Activated CD4-positive, alpha-beta T cell treated with anti-CD3 and anti-CD28 coated beads, Interleukin-2, Interleukin-4, amounts not matched to agents 100 ng/mL and 50 ng/mL, durations not matched to agents 16 hours and 8 hours (primary cell): ENCODE measurements at places on chromosomes 3 and 15.

- peak; percentile 6 for DNase-seq
Measured at GRCh38 chr3:109563149-109563548, 225.8 kb upstream of the DPPA4 start.

- DNase-seq: no peak
Measured at GRCh38 chr3:139935866-139936817, 1.2 kb downstream of the CLSTN2 start.

DNA sequence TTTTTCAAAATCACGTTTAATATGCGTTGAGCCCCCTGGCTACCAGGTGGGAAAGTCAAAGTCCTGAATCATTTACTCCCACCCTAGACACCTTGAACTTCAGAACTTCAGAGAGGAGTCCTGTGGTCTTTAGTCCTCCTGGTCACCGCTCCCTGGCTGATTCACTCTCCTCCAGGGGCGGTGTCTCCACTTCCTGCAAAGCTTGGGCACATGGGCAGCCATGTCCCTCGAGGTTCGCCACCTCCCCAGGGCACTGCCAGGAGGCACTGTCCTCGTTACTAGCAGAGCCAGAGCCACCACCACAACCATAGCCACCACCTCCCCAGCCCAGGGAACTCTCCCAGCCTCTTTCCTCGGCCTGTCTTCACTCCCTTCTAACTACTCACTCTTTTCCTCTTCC, 31.0 kb downstream of the LOXL1 start:
- DNase-seq: no peak

DNA sequence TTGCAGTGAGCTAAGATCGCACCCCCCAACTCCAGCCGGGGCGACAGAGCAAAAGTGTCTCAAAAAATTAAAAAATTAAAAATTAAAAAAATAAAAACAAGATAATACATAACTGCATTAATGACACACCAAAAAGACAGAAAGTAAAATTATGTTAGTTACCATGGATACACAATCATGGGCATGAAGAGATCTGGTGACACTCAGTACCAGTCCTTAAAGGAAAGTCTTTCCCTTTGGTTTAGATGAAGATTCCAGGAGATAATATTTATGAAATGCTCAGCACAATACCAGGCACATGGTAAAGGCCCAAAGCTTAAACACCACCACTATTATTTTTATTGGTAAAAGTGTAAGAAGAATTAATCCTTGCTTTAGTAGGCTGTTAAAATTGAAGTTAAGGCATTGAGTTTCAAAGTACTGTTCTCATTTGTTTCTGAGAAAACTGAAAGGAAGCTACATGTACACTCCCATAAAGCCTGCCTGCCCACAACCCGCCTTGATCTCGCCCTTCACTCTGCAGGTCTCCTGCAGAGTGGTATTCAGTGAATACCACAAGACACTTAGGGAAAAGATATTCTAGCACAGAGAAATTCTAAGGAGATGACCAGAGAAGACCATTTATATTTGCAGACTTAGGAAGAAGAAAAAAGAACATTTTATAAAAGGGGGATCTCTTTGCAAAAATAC, 52.3 kb downstream of the SUCLG2 start:
- DNase-seq: no peak

GRCh38 chr3:82376883-82377282, 615.4 kb upstream of the GBE1 start:
- no peak for DNase-seq

DNA sequence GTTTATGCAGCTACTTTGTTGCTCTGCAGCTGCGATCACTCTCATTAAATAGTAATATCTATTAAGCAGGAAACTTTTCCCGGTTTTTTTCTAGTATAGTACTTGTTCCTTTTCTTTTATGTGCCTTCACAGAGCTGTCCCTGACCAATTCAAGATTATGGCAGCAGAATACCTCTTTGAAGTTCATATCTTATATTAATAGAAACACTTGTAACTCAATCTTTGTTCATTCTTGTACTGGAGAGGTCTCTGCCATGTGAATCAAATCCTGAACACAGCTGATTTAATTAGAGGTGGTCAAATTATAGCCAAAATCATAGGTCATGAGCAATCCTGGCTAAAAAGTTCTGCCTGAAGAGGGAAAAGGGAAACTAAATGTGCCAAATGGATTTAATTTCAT, 399.0 kb upstream of the ARHGEF26 start:
- no peak for DNase-seq

DNA sequence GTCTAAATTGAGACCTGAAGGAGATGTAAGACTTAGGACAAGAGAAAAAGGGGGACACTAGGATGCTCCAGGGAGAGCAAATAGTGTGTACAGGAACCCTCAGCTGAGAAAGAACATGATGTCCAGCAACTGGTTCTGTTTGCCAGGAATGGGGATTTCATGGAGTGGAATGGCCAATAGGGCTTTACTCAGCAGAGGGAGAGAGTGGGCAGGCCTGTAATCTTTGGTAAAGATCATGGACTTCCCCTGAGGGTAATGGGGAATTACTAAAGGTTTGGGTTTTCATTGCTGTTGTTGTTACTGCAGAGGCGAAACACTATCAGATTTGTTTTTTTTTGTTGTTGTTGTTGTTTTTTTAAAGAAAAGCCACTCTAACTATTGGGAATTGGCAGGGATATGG, 99.0 kb downstream of the SCN11A start:
- DNase-seq: no peak

GRCh38 chr3:107384907-107385306, 7.7 kb downstream of the CCDC54 start:
- no peak for DNase-seq

DNA sequence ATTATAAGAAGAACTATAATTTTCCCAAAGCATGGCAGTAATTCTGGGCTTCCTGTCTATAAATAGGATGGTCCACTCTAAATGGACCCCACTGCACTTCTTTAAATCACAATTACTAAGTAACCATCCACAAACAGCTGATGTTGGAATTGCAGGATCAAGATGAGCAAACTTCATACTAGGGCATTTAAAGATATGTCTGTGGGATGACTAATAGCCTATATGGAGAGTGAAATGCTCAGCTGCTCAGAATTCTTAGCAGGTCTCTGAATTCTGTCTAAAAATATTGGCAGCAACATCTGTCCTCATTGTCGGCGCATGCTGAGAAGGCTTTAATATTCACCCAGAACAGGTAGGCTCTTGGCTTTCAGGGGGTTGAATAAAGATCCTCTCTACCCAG, 140.4 kb downstream of the SATB1 start:
- no peak for DNase-seq

GRCh38 chr3:23258110-23258509, 55.0 kb downstream of the UBE2E2 start:
- no peak for DNase-seq

GRCh38 chr15:86756688-86757087, 677.0 kb downstream of the AGBL1 start:
- DNase-seq: no peak

DNA sequence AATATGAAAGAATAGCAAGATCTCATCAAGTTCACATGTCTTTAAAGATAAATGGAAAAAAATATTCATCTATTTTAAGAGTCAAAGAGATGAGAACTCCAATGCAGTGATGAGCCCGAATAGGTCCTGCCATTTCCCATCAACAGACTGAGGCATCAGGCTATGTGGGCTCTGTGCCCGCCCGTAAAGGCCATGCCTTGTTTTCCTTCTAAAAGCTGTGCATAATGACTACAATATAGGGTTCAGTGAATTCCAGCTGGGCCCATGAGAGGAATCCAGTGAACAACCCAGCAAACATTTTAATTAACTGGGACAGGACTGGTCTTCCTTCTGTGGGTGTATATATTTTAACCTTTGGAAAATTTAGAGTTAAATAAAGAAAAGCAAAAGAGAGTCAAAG, 44.6 kb downstream of the RASGRP1 start:
- no peak for DNase-seq

- DNase-seq: no peak
Measured at GRCh38 chr3:171971919-171972514, 67.4 kb upstream of the FNDC3B start.

DNA sequence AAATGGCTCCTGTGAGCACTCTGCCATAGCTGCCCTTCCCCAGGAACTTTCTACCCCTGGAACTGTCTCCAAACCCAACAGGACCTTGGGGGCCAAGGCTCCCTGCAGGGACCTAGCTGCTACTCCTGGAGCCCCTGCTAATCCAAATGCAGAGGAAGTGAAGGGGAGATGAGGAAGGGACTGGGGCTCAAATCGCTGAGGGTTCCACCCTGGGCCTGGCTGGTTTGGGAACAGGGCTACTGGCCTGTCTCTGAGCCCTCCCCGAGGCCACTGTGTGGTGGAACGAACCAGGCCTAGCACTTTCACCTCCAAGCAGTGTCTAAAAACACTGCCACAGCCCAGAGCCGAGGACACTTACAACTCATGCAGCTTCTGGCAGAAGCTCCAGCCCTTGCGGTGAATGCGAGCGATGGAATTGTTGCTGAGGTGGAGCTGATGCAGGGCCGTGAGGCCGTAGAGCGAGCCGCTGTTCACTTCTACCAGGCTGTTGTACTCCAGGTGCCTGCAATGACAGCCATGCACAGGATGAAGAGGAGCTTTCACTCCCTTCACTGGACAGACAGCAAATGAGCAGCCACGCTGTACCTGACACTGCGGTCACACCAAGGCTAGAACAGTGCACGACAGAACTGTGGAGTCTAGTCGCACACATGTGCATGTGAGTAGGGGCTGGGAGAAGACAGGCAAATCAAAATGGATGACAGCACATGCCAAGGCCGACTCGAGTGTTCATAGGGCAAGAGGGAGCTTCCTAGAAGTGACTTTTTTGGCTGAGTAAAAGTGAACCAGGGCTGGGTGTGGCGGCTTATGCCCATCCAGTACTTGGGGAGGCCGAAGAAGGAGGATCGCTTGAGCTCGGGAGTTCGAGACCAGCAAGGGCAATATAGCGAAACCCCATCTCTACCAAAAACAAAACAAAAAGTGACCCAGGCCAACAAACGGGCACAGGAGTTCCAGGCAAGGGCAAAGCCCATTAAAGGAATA, 90.8 kb downstream of the LRIG1 start:
- no peak for DNase-seq

DNA sequence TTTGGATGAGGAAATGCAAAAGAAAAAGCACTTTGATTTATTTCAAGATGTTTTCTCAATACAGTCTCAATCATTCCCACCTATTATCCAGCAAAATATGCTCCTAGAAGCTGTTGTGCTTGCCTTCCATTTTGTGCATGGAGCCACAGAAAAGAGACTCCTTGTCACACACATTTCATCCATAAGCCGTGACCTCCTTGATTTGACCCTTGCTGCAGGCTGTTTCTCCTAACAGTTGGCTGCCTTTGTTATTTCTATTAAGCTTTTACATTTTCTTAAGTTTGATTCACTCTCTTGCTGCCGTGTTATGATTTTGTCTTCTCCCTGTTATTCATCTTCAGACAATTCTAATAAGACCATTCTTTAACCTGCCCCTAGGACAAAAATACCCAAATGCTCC, 124.2 kb upstream of the PLAAT1 start:
- DNase-seq: no peak

GRCh38 chr3:129132097-129132866, 10.7 kb upstream of the RAB43 start:
- no peak for DNase-seq

GRCh38 chr3:48938156-48938555, 19.5 kb downstream of the ARIH2 start:
- DNase-seq: no peak

GRCh38 chr3:123104550-123104949, 37.7 kb downstream of the PDIA5 start:
- no peak for DNase-seq

DNA sequence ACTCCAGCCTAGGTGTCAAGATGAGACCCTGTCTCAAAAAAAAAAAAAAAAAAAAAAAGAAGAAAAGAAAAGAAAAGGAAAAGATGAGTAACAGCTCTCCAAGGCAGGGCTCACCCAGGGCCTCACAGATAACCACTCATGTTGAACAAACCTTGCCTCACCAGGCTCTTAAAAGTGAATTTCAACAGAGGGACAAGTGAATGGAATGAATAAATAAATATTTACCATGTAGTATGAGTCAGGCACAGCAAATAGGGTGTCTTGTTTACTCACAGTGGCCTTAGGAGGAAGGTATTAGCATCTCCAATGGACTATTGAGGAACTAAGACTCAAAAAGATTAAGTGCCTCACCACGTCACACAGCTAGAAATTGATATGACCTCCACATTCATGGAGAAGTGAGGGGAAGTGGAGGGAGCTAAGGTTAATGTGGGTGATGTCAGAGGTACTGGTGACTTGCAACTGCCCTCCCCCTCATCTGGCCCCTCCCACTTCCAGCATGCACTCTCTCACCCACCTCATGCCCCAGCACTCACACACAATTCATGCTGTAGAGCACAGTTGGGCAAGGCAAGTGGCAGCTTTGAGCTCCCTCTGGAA, 255.5 kb downstream of the UACA start:
- no peak for DNase-seq

DNA sequence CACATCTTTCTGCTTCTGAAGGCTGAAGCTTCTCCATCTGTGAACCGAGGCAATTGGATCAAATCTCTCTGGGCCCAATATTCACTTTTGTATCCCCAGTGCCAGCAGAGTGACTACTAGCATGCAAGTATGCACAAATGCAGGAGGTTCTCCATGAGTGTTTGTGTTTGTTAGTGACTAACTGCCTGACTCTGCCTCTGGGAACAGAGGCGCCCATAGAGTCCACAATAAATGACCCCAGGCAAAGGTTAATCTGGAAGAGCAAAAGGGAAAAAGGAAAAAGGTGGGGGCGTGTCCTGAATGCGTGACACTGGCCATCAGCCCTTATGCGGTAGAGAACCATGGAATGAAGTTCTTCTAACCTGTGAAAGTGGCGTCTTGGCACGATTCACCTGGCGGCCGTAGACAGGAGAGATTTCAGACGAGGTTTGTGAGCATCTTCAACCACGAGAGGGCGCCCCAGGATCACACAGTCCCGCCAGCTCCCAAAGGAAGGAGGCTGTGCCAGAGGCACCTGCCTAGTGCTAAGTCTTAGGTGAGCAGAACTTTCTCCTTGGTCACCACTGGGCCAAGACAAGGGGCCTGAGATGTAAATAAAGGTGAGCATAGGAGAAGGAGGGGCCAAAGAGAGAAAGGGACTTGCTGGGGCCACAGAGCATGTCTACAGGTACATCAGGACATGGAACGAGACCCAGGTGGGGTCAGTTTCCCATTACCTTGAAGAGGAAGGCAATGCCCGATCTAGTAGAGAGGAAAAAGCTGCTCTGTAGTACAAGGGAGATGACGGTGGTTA, 44.2 kb downstream of the RBPMS2 start:
- DNase-seq: peak; percentile 85

DNA sequence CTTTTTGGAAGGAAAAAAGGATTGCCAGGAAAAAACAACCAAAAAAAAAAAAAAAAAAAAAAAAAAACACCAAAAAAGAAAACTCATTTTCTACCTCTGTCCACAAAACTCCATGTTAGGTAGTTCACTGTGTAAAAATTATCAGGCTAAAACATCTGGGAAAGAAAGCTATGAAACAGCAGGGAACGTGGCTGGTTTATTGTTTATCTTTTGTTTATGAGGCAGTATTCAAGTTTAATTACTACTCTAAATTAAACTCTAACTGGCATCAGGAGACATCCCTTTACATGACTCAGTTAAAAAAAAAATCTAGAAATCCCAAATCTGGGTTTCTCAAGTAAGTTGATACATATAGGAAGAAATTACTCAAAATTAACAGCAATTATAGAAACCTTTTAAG, 21.8 kb downstream of the MEIS2 start:
- DNase-seq: no peak
